ENCODE measurements at places on chromosomes 2 and 18.

DNA sequence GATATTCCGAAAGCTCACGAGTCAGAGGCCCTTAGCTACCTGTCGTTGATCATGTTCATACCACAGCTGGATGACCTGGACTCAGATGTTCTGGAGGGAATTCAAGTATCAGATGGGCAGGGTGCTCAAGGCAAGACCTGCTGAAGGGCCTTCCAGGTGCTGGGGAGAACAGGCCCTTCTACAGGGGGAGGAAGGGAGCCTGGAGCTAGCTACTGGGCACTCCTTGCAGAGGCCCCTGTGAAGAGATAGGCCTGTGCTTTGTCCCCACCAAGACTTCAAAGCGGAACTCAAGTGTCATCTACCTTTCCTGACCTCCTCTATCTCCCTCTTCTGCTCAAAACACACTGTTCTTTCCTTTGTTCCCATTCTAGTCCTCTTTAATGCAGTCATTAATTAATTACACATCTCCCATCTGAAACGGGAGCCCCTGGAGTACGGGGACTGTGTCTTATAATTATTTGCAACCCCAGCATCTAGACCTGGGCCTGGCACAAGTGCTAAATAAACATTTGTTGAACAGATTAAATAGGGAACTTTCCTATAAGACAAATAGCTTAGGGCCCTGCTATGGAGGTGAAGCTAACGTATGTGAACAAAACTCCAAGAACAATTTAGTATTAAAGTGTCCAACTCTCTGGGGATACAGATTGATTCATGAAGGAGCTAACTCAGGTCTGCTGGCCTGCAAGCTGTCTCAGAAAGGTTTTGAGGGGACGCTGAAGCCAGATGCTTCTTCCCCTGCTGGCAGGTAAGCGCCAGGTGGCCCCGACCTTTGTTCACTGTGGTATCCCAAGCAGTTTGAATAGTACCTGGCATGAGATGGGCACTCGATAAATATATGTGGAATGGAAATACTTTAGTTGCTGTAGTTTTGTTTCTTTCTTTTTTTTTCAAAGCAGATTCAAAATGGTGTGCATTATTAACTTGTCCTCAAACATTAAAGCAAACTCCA, 22.0 kb downstream of the RHOB start:
- DNase-seq: no peak

DNA sequence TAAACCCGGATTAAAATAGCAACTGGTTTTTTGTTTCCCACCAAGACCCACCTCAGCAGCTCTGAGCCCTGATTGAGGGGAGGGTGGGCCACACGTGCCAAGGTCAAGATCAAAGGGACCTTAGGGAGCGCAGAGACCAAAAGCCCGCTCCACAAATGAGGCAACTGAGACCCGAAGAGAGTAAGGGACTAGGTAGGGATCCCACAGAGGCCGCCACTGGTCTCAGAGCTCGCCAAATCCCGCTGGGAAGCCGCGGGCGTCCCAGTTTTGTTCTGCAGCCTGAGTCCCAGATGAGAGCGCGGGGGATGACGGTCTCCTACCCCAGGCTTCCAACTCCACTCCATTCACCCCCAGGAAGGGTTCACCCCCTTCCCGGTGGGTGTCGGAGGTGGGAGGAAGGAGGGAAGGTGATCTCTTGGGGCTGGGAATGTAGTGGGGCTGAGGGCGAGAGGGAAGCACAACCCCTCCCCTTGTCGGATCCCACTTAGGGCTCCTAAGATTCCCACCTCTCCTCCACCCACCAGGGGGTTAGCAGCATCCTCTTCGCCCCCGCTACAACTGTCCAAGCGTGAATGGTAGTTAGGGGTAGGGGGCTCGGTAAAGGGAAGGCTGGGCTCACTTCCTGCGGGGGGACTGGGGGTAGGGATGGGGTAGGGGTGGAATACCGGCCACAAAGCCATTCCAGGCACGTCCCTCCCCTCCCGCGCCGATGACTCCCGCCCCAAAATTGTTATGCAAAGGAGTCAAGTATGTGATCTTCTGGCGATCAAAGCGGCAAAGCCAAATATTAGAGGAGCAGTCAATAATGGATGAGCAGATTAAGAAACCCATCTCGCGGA, 7.3 kb upstream of the EN1 start:
- no peak for DNase-seq

DNA sequence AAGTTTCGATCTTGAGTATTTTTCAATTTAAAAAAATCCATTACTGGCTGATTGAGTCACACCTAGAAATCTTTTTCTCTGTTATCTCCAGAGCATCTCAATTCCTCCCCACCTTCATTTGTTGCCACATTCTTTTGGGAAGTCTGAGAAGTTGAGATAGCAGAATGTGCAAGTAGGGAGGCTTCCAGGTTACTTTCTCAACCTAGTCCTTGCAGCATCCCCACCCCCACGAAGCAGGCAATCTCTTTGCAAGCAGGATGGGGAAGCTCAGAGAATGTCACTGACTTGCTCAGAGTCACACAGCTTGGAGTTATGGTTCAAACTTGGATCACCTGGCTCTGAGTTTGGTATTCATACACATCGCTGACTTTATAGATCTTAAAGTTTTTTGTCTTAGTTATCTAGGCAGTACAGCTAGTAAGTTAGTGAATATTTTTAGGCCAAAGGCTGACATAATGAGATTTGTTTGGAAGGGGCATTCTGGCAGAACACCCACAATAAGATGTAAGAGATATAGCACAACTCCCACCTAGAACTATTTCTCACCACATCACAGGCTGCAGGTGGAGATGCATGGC, 25.9 kb upstream of the LCLAT1 start:
- DNase-seq: no peak

DNA sequence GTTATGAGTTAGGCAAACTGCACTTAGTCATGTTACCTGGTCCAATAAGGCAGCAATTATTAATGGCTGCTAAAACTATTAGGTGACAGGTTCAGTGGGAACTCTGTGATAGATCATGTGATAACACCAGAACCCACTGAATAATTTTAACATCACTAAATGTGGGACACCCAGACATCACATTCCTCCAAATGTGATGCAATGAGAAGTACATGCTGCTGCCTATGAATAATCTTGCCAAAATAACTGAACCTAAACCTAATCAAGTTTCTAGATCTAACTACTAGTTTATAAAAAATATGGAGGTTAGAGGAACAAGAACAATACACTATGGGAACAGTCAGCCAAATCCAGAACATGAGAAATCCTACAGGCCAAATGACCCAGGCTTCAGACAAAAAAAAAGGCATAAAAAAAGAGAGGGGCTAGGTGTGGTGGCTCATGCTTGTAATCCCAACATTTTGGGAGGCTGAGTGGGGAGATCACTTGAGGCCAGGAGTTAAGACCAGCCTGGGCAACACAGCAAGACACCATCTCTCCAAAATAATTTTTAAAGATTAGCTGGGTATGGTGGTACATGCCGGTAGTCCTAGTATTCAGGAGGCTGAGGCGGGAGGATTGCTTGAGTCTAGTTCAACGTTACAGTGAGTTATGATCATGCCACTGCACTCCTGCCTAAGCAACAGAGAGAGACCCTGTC, 7.0 kb upstream of the ACTR2 start:
- no peak for DNase-seq

DNA sequence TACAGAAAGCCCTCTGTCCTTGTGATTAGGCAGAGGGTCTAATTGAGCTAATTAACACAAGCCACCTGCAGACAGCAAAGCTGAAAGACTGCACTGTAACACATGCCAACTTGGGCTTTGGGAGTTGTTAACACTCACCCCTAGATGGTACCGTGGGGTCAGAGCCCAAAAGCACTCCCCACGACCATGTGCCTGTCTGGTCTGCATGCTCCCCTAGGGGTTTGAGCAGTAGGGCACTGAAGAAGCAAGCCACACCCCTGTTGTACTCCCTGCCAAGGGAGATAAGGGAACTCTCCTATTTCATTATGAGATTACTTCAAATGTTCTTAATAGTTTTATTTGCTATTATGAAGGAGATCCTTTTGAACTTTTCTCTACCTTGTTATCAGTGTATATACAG, 560.1 kb upstream of the FSHR start:
- no peak for DNase-seq

DNA sequence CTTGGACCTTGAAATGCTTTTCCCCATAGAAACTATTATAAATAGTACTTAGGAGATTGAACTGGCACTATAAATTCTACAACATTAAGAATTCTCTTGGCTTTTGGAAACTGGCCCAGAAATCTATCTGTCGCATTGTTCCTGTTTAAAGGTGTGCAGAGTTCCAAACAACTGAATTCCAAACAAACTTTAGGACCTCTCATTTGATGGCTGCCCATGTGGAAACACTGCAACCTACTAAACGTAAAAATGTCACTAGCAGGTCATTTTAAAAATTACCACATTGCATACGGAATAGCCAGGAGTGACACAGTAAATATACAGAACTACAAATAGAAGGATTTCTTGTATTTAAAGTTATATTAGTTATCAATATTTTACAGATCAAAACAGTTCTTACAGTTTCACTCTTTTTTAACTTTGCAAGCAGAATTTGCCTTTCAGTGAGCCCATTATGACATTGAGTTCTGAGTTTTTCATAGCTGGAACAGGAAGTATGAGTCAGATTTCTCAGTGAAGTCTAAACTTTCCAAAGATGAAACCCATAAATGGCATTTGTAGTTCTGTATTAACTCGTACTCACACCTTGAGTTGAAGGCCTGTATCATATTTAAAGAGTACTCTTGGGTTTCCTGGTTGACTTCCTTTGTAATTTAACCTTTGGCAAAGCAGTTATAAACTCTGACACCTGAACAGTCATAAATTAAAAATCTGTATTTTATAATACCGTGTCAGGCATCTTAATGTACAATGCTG, 142.3 kb upstream of the BOD1L2 start:
- DNase-seq: no peak

DNA sequence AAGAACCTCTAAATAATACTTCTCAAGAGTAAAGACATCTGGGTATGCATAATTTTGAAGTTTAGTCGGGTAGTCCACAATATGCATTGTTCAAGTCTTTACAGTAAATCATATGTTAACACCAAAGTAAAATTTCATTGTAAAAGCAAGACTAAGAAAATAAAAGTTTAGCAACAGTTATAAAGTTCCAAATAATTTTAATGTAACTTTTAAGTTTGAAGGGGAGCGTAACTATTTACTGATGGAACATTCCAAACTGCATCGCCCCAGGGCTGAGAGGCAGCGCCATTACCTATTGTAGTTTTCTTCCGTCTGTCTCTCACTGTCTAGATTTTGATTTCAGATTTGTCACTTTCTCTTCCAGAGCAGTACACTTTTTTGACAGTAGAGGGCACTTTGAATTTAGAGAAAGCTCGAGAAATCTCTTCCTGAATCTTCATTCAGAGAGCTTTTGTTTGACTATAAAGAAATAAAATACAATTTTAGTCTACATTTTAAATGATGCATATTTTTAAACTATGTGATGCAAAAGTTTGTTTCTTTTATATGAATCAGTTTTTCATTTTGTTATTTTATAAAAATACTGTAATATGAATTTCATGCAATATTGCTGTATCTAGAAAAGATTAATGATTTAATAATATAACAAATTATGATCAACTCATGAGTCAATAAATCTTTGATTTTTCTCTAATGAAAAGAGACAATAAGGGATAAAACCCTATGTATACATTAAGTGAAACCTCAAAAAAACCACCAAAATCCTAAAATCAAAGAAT, 389.8 kb downstream of the FIGN start:
- no peak for DNase-seq

- DNase-seq: no peak
Observed at GRCh38 chr18:25134861-25135260, 217.1 kb downstream of the ZNF521 start.

DNA sequence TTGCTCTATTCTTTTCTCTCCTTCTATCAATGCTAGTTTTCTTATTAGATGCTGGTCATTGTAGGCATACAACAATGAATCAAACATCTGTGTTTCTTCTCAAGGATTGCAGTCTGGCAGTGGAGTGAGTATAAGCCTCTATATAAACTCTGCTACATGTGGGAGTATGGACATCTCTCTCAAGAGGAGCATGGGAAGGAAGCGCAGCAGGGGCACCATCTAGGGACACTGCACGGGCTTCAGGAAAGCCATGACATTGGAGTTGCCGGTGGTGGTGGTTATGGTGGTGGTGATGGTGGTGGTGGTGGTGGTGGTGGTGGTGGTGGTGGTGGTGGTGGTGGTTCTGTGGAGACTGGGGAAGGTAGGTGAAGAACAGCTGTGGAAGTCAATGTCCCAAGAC, 462.6 kb downstream of the RNF144A start:
- DNase-seq: no peak

DNA sequence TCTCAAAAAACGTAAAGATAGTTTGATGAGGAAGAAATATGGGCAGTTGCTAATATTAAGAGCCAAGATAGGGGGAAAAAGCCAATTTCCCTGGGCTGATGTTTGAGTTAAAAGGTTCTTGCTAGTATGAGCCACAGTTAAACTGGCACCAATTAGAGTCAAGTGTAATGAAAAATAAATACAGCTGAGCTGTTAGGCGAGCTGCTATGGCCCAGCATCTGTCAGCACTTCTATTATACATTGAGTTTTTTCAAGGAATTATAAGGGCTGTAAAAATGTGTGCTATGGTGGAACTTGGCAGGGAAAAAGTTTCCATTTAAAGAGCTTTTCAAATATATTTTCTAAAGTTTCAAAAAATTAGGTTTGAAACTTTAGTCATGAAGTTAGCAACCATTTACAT, 279.6 kb downstream of the CYRIA start:
- no peak for DNase-seq

GRCh38 chr2:231461516-231461971, 2.7 kb downstream of the NCL start:
- no peak for DNase-seq

DNA sequence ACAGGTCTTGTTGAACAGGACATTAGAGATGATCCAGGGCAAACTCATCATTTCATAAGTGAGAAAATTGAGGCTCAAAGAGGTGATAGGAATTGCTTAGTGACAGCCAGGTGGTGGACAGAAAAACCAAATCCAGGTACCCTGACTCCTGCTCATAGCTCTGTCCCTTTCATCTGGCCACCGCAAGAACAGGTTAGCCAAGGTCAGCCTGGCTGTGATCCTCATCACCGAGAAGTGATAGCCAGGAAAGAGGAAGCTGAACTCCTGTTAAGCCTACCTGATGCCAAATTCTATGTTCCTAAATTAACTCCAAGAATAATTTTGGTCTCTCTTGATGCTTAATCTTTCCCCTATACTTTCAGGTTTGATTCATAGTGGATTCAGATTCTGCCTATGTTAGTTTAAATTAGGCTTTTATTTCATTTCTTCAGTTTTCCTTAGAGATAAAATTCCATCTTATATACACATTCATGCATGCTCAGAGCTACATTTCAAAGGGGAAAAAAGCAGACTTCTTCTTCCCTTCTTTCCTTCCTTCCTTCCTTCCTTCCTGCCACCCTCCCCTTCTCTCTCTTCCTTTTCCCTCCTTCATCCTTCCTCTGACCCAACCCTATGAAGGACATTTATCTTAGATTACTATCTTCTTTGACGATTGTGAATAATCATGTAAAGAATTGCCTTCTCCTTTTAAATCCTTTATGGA, 17.3 kb upstream of the CRIM1 start:
- DNase-seq: no peak

GRCh38 chr2:239194731-239195317, 206.0 kb downstream of the HDAC4 start:
- DNase-seq: peak; percentile 30
